ENCODE measurements at places on chromosomes 5 and 9. TPM values are rescaled to one million over a fixed set of nuclear protein-coding genes. Genes with fewer than 3 reads are reported as not detected.
A peak's percentile ranks its signal among the peaks of the same experiment; 100 is the strongest.

Gene CD14
- total RNA-seq = not detected

Gene FABP6
- total RNA-seq = 2.0 TPM

Gene CSF2
- total RNA-seq = 69.9 TPM

Gene MACROH2A1
- total RNA-seq = 455 TPM

Gene LRRC19
- total RNA-seq = not detected

Gene SERF1A
- total RNA-seq = not detected

- H3K27ac ChIP-seq = no peak overlapping the region
- H3K4me3 ChIP-seq = no peak overlapping the region
- no peaks in the 10 kb centered on the region for H3K36me3 ChIP-seq
Observed at GRCh38 chr9:2059274-2059929, 44.3 kb downstream of the SMARCA2 start.

GRCh38 chr9:109789556-109789955, 9.6 kb downstream of the PALM2AKAP2 start:
- no peaks in the 10 kb centered on the region for H3K27me3 ChIP-seq
- H3K36me3 ChIP-seq = no peaks in the 10 kb centered on the region
- no peak overlapping the region for H3K4me3 ChIP-seq
- peaks cover 22% of the 10 kb centered on the region for H3K4me1 ChIP-seq
- no peak overlapping the region for H3K27ac ChIP-seq

- no peak overlapping the region for H3K27ac ChIP-seq
- no peak overlapping the region for H3K4me3 ChIP-seq
- H3K4me1 ChIP-seq = peaks cover 7% of the 10 kb centered on the region
- DNase-seq = no peak
Observed at GRCh38 chr9:88808761-88809354, 182.4 kb upstream of the S1PR3 start.

DNA sequence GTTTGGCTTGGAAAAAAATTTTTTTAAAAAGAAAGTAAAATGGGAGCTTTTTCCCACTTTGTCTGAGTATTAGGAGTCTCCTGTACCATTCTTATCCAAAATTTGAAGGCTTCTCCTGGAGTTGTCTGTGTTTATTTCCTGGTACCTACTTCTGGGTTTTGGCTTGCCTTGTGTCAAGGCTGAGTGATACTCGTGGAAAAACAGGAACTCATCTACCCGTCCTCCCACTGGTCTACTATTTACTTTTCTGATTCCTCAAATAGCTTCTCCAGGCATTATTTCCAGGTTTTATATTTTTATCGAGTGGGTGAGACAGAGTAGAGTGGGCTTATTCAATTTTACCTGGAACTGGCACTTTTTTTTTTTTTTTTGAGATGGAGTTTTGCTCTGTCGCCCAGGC, 99.4 kb downstream of the RMI1 start:
- no peak overlapping the region for H3K4me3 ChIP-seq
- no peak for DNase-seq
- peaks cover 20% of the 10 kb centered on the region for H3K27me3 ChIP-seq
- H3K4me1 ChIP-seq = no peaks in the 10 kb centered on the region
- no peaks in the 10 kb centered on the region for H3K36me3 ChIP-seq

DNA sequence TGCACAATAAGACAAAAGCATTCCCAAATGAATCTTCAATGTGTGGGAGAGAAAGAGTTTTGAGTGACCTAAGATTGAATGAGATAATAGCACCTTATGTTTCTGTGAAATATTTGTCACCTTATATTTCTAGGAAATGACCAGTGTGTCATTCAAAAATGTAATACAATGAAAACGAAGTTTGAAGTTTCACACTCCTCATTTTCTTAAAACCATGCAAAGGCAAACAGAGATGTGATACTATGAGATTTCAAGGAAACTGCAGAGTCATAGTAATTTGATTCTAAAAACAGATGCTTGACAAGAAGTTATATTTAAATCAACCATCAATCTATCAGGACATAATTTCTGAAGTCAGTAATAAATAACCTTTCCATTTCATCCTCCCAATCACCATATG, 13.6 kb upstream of the ABCA1 start:
- no peaks in the 10 kb centered on the region for H3K4me1 ChIP-seq
- H3K27ac ChIP-seq = no peak overlapping the region
- no peaks in the 10 kb centered on the region for H3K36me3 ChIP-seq

- no peaks in the 10 kb centered on the region for H3K36me3 ChIP-seq
- no peak overlapping the region for H3K4me3 ChIP-seq
- no peaks in the 10 kb centered on the region for H3K27me3 ChIP-seq
- no peak overlapping the region for H3K27ac ChIP-seq
Observed at GRCh38 chr5:135304352-135305221, 94.4 kb downstream of the MACROH2A1 start.

DNA sequence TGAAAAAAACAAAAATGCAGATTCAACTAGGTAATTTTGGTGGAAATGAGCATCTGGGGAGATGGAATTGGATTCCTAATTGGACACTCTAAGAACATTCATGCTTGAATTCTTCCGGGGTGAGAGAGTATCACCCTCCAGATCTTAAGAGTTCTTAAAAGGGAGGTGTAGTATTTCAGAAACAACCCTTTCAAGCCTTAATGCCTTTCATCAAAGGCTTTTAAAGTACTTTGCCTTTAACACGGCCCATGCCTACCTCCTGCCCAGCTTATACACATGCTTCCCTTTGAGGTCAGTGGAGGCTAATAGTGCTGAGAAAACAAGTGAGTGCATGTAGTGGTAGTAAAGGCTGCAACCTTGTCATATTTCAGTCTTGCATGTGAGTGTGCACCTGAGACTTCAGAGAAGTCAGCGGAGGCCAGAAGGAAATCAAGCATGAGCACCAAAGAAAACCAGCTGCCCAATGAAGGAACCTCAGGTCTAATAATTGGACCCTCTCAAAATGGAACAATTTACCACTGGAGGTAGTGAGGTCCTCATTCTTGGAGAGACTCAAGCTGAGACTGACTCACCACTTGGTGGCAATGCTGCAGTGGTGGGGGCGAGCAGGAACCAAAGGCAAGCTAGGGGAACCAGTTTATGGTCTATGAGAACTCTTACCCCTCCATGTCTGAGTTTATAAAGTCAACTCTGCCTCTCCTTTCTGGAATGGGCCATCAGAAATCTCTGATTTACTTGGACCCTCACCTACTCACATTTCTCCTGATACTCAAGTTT, 98.4 kb upstream of the GDNF start:
- H3K27ac ChIP-seq = no peak overlapping the region
- H3K4me1 ChIP-seq = peaks cover 18% of the 10 kb centered on the region

- no peaks in the 10 kb centered on the region for H3K36me3 ChIP-seq
- no peaks in the 10 kb centered on the region for H3K4me1 ChIP-seq
- no peaks in the 10 kb centered on the region for H3K27me3 ChIP-seq
- DNase-seq = no peak
Observed at GRCh38 chr9:785997-786396, 55.5 kb upstream of the DMRT1 start.

DNA sequence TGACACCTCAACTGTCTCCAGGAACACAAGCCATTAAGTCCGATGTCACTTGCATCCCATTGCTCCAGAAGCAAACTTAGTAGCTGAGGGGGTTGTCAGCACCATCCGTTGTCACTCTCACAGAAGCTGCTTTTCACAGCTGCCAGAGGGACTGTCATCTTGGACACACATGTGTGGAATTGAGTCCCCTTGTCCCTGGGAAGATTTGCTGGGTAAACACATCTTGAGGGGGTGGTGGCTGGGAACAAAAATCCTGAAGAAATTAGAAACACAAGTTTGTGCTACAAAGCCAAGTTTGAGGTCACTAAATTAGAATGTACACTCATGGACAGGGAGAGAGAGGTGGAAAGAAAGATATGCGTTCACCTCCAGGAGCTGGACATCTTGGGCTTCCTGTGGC, 55.2 kb upstream of the ADRA1B start:
- DNase-seq = no peak
- no peak overlapping the region for H3K27ac ChIP-seq
- no peaks in the 10 kb centered on the region for H3K4me1 ChIP-seq
- no peaks in the 10 kb centered on the region for H3K36me3 ChIP-seq

DNA sequence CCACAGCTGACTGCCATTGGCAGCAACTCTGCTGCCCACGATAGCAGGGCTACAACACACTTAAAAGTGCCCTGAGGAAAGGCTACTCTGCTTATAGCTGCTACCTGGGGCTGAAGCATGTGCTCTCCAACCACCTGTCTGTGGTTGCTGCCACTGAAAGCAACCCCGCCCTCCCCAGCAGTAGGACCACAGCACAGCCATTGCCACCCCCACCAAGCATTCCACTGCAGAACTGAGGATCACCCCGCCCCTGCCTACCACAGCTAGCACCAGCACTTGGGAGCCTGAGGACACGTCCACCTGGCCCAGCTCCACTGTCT, 85.8 kb downstream of the LPAR1 start:
- H3K27ac ChIP-seq = peak overlapping the region; percentile 65
- H3K27me3 ChIP-seq = no peaks in the 10 kb centered on the region
- peaks cover 53% of the 10 kb centered on the region for H3K36me3 ChIP-seq
- H3K4me3 ChIP-seq = no peak overlapping the region
- H3K4me1 ChIP-seq = peaks cover 52% of the 10 kb centered on the region

DNA sequence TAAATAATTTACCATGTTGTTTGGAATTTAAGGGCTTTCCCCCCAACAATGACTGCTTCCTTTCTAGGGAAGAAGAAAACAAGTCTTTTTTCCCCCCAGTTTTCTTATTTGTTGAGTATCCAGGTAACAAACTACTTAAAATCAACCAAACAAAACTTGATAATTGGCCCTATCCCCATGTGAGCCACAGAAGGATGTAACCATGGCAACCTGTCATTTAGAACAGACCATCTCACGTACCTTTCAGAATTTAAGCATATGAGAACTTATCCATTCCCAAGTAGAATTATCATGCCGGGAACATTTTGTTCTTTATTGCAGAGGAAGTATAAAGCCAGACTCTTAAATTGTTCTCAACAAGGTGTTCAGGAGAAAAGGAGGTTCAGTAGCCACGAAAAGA, 392.3 kb downstream of the CETN3 start:
- H3K4me3 ChIP-seq = no peak overlapping the region
- no peak for DNase-seq
- no peaks in the 10 kb centered on the region for H3K36me3 ChIP-seq
- no peak overlapping the region for H3K27ac ChIP-seq
- peaks cover 30% of the 10 kb centered on the region for H3K4me1 ChIP-seq
- H3K27me3 ChIP-seq = no peaks in the 10 kb centered on the region

DNA sequence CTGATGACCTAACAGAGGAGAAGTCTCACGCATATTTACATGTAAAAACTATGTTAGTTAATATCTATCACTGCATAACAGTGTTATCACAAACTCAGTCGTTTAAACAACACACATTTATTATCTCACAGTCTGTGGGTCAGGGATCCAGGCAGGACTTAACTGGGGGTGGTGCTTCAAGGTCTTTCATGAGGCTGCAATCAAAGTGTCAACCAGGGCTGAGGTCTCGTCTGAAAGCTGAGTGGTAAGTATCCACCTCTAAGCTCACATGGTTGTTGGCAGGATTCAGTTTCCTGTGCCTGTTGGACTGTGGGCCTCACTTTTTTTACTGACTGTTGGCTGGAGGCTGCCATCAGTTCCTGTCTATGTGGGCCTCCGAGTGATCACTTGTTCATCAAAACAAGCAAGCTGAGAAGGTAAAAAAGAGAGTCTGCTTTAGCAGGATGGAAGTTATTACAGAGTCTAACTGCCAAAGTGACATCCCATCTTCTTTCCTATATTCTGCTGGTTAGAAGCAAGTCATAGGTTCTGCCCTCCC, 188.6 kb downstream of the CARTPT start:
- H3K4me1 ChIP-seq = no peaks in the 10 kb centered on the region
- no peak overlapping the region for H3K4me3 ChIP-seq
- H3K36me3 ChIP-seq = no peaks in the 10 kb centered on the region
- no peaks in the 10 kb centered on the region for H3K27me3 ChIP-seq

GRCh38 chr9:18359335-18359734, 114.6 kb upstream of the ADAMTSL1 start:
- H3K27me3 ChIP-seq = no peaks in the 10 kb centered on the region
- H3K27ac ChIP-seq = no peak overlapping the region
- peak; percentile 35 for DNase-seq

- DNase-seq = no peak
- peaks cover 7% of the 10 kb centered on the region for H3K4me1 ChIP-seq
- no peak overlapping the region for H3K4me3 ChIP-seq
- no peaks in the 10 kb centered on the region for H3K36me3 ChIP-seq
- no peak overlapping the region for H3K27ac ChIP-seq
Observed at GRCh38 chr5:72160329-72160728, 53.1 kb downstream of the MAP1B start.

- no peak for DNase-seq
- H3K27me3 ChIP-seq = no peaks in the 10 kb centered on the region
- H3K4me1 ChIP-seq = peaks cover 22% of the 10 kb centered on the region
Observed at GRCh38 chr9:83706676-83707517, 861 bp downstream of the UBQLN1 start.

- DNase-seq = no peak
- H3K27me3 ChIP-seq = no peaks in the 10 kb centered on the region
- H3K27ac ChIP-seq = no peak overlapping the region
Observed at GRCh38 chr5:172389578-172390112, 64.7 kb downstream of the SH3PXD2B start.

DNA sequence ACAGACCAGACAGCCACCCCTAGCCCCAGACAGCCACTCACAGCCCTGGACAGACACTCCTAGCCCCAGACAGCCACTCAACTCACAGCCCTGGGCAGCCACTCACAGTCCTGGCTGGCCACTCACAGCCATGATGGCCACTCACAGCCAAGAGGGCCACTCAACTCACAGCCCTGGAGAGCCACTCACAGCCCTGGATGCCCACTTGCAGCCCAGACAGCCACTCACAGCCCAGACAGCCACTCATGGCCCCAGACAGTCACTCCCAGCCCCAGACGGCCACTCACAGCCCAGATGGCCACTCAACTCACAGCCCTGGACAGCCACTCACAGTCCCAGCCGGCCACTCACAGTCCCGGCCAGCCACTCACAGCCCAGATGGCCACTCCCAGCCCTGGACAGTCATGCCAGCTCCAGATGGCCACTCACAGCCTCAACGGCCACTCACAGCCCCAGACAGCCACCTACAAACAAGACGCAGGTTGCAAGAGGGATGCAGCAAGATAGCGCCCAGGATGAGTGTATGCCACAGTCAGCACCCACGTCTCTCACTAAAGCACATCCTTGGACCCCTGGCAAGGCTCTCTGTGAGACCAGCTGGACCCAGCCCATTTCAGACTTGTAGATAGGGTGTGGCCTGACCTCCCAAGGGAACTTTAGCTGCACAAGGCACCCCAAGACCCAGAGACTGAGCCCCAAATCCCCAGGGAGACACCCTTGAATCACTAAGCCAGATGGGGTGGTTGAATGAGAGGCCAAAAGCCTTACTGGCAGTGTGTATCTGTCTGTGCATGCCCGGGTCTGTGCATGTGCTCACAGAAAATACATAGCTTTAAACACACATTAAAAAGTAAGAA, 22.4 kb downstream of the ZDHHC11B start:
- H3K4me3 ChIP-seq = no peak overlapping the region
- H3K27me3 ChIP-seq = no peaks in the 10 kb centered on the region
- no peak for DNase-seq
- no peaks in the 10 kb centered on the region for H3K36me3 ChIP-seq
- H3K4me1 ChIP-seq = peaks cover 11% of the 10 kb centered on the region

DNA sequence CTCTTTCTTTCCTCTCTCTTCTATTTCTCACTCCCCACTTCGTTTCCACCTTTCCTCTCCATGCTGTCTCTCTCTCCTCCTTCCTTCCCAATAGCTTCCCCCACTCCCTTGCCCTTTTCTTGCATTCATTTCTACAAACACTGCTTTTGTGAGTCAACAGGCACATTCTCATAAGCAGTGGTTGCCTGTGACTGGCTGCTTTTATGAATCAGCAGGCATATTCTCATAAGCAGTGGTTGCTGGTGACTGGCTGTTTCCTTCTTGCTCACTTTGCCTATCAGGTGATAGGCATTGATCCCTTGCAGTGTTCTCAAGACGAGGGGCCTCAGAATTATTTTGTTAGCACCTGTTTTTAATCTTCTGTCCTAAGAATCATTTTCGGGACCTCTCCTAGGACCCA, 116.1 kb upstream of the ACTBL2 start:
- H3K4me1 ChIP-seq = peaks cover 13% of the 10 kb centered on the region
- no peak overlapping the region for H3K4me3 ChIP-seq
- H3K27ac ChIP-seq = peak overlapping the region; percentile 57
- no peaks in the 10 kb centered on the region for H3K36me3 ChIP-seq

All from PC-3 (cell line).